COR-L47 (cell line): ENCODE measurements at places on chromosomes 16 and 17.
A peak's percentile ranks its signal among the peaks of the same experiment; 100 is the strongest.

GRCh38 chr16:8751481-8752311 is 45.7 kb downstream of the TMEM186 start:
- DNase-seq, result no peak

DNA sequence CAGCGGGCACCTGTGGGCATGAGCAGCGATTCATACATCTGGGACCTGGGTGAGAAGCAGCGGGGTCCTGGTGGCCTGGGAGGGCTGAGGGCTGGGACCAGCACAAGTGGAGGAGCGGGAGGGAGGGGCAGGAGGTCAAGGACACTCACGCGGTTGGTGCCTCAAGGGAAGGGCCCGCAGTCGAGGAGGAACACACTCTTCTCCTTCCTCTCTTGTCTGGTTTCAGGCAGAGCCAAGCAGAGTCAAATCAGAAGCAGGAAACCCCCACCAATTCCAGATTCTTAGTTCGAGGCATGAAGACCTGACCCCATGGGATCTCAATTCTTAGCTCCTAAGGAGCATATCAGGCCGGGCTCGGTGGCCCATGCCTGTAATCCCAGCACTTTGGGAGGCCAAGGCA is 15.7 kb downstream of the DNAI2 start:
- DNase-seq, result no peak

- no peak for DNase-seq
These were observed 149.5 kb downstream of the TMEM132E start for GRCh38 chr17:34728771-34729310.

GRCh38 chr17:17141860-17142552 is 64.1 kb downstream of the PLD6 start:
- no peak for DNase-seq

DNA sequence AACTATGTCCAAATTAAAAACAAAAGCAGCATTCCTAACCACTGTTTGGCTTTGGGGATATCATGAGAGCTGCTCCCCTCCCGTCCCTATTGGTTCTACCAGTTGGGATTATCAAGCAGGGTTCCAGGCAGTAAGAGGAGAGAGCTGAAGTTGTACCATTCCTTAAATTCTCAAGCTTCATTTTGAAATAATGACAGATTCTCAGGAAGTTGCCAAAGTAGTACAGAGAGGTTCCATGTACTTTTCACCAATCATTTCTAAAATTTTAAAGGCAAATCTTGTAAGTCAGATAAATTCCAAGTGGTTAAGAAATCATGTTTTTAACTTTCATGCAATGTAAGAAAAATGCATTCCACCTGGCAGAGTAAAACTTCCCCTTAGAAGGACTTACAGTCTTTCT is 36.9 kb downstream of the TEX2 start:
- DNase-seq, result no peak

GRCh38 chr17:9598661-9599060 is 22.2 kb downstream of the CFAP52 start:
- no peak for DNase-seq

- DNase-seq, result peak; percentile 5
These were observed 991 bp downstream of the KPNA2 start for GRCh38 chr17:68036304-68037147.

- no peak for DNase-seq
These were observed 8.0 kb downstream of the TAX1BP3 start for GRCh38 chr17:3660311-3660891.

GRCh38 chr17:49180998-49181635 is 29.3 kb downstream of the GNGT2 start:
- DNase-seq, result no peak

DNA sequence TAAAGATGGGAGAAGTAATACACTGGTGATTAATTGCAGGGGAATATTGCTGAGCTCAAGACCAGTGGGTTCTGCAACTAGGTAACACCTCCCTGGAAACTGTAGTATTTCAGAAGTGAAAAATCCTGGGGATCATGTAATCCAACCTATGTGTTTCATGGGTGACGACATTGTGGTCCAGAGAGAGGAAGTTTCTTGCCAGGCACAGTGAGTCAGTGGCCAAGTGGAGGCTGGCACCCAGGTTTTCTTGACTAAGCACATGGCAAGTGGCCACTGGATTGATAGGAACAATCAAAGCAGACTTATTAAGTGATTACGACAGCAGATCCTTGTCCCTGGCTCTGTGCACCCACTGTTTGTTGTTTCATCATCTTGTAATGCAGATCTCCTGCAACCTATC is 14.6 kb upstream of the CIITA start:
- DNase-seq, result no peak

- no peak for DNase-seq
These were observed 33.1 kb upstream of the LCMT1 start for GRCh38 chr16:25078386-25078978.

- DNase-seq, result no peak
These were observed 135.6 kb upstream of the IRX3 start for GRCh38 chr16:54422159-54422558.

DNA sequence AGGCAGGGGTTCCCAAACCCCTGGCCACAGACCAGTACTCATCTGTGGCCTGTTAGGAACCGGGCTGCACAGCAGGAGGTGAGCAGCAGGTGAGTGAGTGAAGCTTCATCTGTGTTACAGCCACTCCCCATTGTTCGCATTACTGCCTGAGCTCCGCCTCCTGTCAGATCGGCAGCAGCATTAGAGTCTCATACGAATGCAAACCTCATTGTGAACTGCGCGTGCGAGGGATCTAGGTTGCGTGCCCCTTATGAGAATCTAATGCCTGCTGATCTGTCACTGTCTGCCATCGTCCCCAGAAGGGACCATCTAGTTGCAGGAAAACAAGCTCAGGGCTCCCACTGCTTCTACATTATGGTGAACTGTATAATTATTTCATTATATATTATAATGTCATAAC is 25.1 kb upstream of the RMI2 start:
- DNase-seq, result no peak

DNA sequence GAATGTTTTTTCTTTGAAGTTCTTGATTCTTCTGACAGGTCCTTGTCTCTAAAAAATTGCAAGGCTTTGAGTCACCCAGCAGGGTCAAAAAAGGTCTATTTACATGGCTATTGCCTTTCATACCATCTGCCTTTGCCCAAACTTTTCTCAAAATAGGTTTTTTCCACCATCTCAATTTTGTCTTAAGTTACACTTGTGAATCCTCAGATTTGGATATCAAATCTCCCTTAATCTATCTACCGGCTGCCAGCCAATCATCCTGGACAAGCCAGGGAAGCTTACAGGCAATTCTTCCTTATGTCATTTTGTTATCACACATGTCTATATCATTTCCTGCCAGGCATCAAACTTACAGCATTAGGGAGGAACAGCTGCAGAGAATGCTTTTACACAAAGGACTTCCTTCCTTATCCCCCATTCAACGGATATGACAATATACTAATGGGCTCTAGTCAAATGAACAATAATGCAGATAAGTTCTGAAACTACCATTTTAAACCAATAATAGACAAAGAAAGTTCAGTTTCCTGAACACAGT is 104.1 kb upstream of the CORO6 start:
- DNase-seq, result no peak

DNA sequence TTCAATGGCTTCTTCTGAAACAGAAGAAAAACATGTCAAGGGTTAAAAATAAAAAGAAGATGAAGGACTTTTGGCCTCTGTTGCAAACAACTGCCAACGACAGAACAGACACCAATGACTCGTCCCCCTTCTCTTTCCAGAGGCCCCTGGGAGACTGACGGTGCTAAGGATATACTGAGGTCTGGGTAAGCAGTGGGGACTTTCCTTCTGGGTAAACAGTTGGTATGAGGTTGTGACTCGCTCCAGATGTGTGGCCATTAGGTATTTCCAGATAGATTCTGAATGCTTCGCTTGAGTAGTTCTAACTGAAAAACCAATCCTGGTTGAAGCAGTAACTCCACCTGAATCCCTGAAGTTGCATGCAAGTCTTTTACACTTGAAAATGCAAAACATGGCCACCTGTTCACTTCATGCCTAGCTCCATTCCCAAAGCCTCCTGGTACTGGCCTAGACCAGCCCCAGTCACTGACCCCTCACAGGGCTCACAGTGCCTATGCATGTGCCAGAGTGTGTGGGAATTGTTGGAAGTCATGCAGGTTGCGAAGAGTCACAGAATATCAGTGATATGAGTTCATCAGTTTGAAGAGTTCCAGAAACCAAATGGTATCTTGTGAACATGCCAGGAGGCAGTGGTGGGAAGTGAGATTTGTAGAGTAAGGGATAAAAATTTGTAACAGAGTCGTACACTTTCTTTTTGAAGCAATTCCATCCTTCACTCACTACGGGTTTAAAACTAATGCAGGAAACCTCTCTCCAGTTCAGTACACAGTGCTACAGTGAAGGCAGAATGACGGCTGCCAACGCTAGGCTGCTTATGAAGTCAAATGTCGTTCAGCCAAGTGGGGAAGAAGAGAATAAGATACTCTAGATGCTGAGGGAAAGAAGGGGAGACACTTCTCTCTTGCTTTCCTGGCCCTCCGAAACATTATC is 217.8 kb downstream of the ZFHX3 start:
- DNase-seq, result no peak

- no peak for DNase-seq
These were observed 17.3 kb upstream of the ERCC4 start for GRCh38 chr16:13902677-13903076.
